NCI-H1417 (cell line): ENCODE measurements at places on chromosomes 2 and 18.

GRCh38 chr18:55795101-55795669 is 207.2 kb upstream of the TCF4 start:
- no peak for DNase-seq

GRCh38 chr2:119156105-119156890 is 2.3 kb downstream of the C1QL2 start:
- DNase-seq = no peak

- no peak for DNase-seq
Measured at GRCh38 chr2:143528021-143528420, 398.8 kb downstream of the ARHGAP15 start.

DNA sequence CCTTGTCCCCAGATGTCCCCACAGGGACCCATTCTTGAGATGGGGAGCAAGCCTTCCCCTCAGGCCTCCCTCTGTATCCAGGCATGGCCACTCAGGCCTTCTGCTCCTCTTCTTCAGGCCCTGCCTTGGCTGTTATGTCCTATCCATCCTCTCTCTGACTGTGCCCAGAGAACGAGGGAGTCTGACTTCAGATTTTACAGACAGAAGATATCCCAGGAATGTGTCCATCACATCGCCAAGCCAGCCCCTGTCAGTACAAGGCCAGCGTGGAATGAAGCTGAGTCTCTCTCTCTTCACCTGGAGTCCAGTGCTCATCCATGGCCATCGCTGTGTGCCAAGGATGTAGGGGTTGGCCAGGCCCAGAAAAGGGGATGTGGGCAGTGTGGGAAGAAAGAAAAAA is 57.6 kb downstream of the SDC1 start:
- DNase-seq = no peak

- no peak for DNase-seq
Measured at GRCh38 chr2:10329880-10330699, 27.4 kb downstream of the HPCAL1 start.

- DNase-seq = no peak
Measured at GRCh38 chr18:62329691-62330454, 4.8 kb downstream of the TNFRSF11A start.

GRCh38 chr18:30271716-30272115 is 770.8 kb downstream of the DSC3 start:
- DNase-seq = no peak

GRCh38 chr2:43796206-43796605 is 22.4 kb downstream of the DYNC2LI1 start:
- DNase-seq = no peak

DNA sequence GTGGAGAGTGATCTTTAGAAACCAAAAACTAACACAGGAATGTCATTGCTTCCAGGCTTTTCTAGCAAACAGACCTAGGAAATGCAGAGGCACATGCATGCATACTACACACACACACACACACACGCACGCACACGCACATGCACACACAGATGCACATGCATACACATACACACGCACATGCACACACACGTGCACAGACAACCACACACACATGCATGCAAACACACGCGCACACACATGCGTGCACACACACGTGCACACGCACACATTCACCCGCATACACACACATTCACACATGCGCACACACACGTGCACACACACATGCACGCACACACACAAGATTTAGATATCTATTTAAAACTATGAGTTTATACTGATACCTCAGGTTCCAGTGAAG is 379.5 kb downstream of the ZNF516 start:
- no peak for DNase-seq

DNA sequence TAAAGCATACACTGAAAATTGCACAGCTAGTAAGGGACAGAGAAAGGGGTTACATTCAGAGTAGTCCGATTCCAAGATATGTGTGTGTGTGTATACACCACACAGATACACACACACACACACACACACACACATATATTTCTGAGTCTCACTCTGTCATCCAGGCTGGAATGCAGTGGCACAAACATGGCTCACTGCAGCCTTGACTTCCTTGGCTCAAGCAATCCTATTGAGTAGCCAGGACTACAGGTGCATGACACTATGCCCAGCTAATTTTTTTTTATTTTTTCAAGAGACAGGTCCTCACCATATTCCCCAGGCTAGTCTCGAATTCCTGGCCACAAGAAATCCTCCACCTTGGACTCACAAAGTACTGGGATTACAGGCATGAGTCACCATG is 68.1 kb upstream of the ITPRID2 start:
- DNase-seq = no peak

GRCh38 chr2:212842544-212843185 is 304.1 kb upstream of the ERBB4 start:
- DNase-seq = no peak

GRCh38 chr2:71796174-71796593 is 342.8 kb downstream of the DYSF start:
- no peak for DNase-seq

- no peak for DNase-seq
Measured at GRCh38 chr2:197247083-197247482, 63.5 kb downstream of the ANKRD44 start.

- DNase-seq = no peak
Measured at GRCh38 chr18:58934356-58934755, 69.7 kb downstream of the ZNF532 start.

DNA sequence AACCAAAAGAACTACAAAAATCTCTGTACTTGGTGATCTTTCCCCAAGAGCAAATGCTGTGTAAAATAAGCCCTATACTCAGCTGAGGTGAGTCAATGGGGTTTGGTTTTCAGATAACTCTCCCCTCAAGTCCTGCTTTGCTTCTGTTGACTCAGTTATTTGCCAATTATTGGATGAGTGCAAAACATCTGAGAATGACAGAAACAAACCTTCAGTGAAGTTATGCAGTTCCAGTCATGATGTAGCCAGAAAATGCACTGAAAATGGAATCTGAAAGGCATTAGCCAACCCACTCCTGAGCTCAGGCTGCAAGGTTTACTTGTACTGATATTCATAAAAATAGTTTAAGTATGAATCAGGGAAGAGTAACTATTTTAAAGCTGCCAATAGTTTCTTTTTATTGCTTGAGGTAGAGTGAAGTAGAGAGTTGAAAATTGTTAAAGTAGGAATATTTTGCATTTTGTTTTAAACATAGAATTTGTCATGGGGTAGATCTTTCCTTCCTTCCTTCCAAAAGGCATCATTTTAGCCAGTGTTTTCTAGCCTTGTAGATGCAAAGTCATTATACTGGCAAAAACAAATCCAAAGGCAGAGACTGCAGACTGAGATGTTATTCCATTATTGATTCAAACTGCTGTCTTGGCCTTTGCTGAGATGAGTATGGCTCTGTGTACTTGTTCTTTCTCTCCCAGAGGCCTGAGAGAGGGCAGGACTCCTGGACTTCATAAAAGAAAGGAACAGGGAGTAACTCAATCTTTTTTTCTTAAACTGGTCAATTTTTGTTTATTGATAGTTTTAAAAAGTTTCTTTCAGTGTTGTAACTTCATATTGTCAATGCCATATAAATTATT is 215.3 kb downstream of the RND3 start:
- no peak for DNase-seq

DNA sequence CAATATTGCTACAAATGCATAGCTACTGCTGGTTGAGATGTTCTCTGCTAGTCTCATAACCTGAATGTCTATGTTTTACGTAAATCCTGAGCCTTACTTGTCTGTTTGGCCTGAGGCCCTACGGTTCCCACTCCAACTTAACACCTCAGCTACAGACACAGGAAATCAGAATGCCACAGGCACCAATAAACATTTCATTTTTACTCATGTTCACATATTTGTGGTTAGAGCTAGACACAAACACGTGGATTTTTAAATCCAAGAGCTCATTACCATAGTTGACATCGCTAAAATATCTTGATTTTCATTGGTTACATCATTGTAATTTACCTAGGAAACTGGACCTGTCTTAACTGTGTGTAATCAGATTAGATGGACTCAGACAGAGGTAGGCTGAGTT is 263.8 kb upstream of the CDH19 start:
- no peak for DNase-seq

DNA sequence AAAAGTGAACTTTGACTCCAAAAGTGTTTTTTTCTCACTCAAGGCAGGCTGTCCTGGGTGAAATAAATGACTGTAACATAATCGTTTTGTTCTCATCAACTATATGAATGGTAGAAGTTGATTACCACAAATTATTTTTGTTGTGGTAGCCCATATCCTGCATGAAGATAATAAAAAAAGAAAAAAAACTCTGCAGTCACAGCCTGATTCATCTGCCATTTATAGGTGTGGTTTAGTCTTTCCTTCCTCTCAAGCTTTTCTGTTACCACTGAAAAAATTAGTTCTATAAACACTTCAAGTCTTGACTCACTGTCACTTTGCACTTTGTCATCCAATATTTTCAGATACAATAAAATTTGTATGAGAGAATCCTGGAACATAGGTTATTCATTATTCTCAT is 522.0 kb downstream of the PLCL1 start:
- no peak for DNase-seq

GRCh38 chr2:112588611-112589045 is 4.2 kb downstream of the CHCHD5 start:
- DNase-seq = no peak

DNA sequence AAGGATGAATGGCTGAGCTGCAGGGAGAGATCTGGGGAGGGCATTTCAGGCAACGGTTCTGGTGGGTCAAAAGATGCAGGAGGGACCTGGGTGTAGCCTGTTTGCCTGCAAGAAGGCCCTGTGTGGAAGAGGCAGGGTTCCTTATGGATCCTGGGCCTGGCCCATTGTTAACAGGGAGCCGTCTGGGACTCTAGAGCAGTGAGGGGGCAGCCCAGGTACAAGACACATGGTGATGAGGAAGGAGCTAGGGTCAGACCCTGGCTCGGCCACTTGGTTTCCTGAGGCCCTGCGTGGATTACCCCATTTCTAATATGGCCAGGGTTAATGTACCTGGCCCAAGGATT is 124.9 kb downstream of the GLI2 start:
- no peak for DNase-seq

- DNase-seq = peak; percentile 27
Measured at GRCh38 chr2:447902-448665, 160.2 kb upstream of the ALKAL2 start.

DNA sequence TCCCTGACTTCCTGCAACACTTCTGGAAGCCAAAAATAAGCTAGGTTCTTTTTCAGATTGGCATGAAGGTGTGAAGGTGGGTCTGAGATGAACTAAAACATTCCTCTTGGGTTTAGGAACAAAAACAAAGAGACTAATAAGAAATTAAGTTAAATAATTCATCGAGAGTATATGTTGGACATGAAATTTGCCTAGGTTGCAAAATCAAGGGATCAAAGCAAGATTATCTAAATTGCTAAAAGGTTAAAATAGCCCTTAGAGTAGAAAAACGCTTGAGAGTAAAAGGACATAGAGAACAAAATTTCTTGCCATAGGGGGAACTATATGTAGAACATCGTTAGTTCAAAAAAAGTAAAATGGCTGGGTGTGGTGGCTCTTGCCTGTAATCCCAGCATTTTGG is 845.9 kb upstream of the NXPH2 start:
- DNase-seq = no peak

- no peak for DNase-seq
Measured at GRCh38 chr2:122927710-122928557, 1097.2 kb upstream of the CNTNAP5 start.

GRCh38 chr2:42569116-42569711 is 782 bp downstream of the MTA3 start:
- DNase-seq = peak; percentile 90

GRCh38 chr2:111923276-111923804 is 24.9 kb downstream of the MERTK start:
- no peak for DNase-seq

DNA sequence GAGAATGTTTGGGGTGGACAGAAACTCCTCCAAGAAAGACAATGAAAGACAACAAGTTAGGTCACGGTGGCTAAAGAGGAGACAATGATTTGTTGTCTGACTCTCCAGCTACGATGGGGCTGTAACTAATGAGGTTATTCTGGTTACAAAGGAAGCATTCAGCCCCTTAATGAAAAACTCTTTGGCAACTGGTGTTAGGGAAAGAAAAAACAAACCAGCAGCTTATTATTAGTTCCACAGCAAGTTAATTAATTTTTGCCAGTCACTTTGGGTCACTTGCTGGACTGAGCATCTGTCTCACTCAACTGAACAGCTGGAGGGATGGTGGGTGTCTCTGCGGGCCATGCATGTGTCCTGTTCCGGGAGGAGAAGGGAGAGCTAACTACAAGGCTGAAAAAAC is 263.7 kb downstream of the ALK start:
- DNase-seq = no peak

DNA sequence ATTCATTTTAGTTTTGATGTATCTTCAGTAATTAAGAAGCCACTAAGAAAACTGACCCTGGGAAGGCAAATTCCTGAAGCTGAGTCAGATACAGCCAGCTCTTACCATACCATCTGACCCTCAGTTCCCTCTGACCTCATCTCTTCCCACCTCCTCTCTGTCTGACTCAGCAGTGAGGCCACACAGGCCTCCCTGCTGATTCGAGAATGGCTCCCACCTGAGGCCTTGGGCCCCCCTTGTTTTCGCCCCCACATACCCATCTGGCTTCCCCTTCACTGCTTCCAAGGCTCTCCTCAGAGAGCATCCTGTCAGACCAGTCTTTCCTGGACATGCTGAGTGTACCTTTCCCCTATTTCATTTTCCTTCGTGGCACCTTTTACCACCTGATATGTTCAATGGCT is 71.0 kb upstream of the CYP1B1 start:
- no peak for DNase-seq

GRCh38 chr2:130720528-130720927 is 8.3 kb upstream of the GPR148 start:
- no peak for DNase-seq

DNA sequence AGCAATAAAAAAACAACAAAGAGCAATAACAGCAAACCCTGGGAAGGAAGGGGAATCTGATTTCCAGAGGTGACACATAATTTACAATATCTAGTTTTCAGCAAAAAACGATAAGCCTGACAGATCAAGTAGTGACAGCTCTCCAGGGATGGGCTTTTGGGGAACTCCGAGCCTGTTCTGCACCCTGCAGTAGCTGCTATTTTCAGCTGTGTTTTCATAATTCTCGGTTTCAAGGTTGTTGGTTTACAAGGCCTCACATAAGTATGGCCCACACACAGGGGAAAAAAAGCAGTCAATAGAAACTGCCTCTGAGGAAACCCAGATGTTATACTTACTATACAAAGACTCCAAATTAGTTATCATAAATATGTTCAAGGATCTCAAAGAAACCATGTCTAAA is 67.7 kb upstream of the CTLA4 start:
- no peak for DNase-seq

- DNase-seq = no peak
Measured at GRCh38 chr2:174535757-174536703, 49.2 kb upstream of the GPR155 start.

- DNase-seq = no peak
Measured at GRCh38 chr2:230134496-230135129, 65.9 kb upstream of the SLC16A14 start.

GRCh38 chr2:109457366-109457765 is 156.4 kb downstream of the SEPTIN10 start:
- no peak for DNase-seq

DNA sequence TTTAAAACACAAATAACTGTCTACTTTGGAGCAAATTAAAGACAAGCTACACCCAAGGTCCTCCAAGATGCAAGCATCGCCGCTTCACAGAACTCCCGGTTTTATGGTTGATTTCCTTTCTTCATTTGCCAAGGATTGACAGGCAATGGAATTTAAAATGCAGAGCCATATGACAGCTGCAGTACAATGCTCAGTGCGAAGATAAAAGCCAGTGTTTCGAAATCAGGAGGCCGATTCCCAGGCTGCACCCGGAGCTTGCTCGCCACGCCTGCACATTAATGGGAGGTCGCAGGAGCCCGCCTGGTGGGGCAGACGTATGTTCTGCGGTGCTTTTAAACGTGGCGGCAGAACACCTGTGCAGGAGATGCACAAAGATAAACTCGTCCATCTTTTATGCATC is 727.6 kb upstream of the SOX11 start:
- DNase-seq = peak; percentile 88
